Mucosa of gallbladder (tissue), 1 donor: ENCODE measurements at places on chromosomes 6 and 20. TPM values are rescaled to one million over a fixed set of nuclear protein-coding genes. Genes with fewer than 3 reads are reported as not detected.

- no peak for DNase-seq
These were observed 38.6 kb downstream of the SLC9A8 start for GRCh38 chr20:49851231-49851705.

GRCh38 chr6:19153270-19153980 lies 683.7 kb upstream of the ID4 start:
- DNase-seq, result no peak

- no peak for DNase-seq
These were observed 132.8 kb upstream of the CDH4 start for GRCh38 chr20:61119273-61119672.

The ERVFRD-1 gene
- 0.40 TPM for total RNA-seq
